ENCODE measurements at places on chromosomes 4 and X. TPM values are rescaled to one million over a fixed set of nuclear protein-coding genes. Genes with fewer than 3 reads are reported as not detected.

Gene WDR45
- 52.3 TPM for total RNA-seq

DNA sequence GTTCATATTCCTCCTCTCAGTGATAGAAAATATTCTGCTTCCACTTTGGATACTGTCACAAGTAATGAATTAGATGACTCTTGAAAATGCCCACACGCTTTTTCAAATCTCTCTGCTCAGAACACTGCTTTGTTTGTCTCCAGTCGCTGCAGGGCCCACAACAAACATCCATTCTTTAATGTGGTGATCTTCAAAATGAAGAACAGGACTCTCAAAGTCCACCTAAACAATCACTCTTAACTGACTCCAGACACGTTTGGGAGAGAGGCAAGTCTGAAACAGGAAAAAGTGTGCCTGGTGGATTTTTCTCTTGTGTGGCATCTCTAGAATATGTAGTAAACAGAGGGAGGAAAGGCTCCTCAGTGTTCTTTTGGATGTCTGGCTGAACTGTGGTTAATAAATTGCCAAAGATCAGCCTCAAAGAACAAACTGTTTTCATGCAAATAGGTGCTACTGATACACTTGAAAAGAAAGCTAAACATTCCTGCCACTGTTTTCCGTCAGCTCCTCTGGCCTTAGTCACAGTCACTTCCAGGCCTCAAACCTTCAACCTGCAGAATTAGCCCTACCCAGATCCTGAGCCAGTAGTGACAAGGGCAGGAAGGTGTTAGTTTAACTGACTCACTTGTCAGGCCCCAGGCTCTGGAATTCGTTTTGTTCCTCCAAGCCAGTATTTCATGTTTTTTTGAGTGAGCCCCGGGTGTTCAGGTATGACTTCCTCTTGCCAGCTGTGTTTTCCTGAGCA, 259.6 kb upstream of the GPC4 start:
- DNase-seq = no peak

GRCh38 chrX:46770000-46770816, 11.3 kb upstream of the SLC9A7 start:
- no peak for DNase-seq

Gene GALNT7
- 5.8 TPM for total RNA-seq

- DNase-seq = no peak
Measured at GRCh38 chr4:100985576-100985975, 361.8 kb downstream of the PPP3CA start.

- no peak for DNase-seq
Measured at GRCh38 chrX:50430917-50431575, 39.6 kb downstream of the DGKK start.

- DNase-seq = no peak
Measured at GRCh38 chr4:128286474-128287058, 1.0 kb downstream of the PGRMC2 start.

DNA sequence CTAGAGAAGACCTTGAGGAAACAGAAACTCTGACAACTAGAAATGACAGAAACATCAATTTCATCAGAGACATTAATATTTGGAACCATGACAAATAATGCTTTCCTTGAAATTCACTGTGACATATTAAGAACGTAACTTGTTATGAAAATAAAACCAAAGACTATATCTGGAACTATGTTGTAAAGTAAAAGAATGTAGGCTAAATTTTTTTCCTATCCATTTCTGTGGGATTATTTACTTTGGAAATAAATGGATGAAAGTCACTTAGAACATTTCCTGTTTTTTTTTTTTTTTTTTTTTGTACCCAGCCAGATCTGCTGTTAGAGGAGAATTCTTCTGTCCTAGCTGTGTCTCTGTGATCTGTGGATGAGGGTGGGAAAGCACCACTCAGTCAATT, 255.9 kb downstream of the SPRY1 start:
- no peak for DNase-seq

DNA sequence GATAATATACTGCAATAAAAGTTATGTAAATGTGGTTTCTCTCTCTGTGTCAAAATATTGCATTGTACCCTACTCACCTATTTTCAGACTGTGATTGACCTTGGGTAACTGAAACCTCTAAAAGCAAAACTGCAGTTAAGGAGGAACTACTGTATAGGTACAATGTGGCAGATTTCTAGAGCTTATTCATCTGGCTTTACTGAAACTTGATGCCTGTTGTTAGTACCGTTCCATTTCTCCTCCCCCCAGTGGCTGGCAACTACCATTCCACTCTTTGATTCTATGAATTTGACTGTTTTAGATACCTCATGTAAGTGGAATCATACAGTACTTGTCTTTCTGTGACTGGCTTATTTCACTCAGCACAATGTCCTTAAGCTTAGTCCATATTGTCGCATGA, 61.9 kb downstream of the HOPX start:
- DNase-seq = no peak

DNA sequence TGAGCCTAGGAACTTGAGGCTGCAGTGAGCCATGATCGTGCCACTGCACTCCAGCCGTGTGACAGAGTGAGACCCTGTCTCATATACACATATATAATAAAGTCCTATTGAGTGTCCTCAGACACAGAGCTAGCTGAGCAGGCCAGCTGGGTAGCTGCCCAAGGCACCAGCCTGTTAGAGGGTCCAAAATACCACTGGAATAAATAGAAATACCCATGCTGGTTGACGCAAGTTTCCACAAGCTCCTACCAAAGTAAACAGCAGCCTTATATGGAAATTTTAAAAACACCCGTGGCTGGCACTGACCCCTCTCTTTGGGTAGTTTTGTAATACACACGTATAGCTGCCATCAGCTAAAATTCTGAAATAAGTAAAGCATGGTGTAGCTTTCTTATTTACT, 348.6 kb downstream of the BCOR start:
- DNase-seq = no peak

GRCh38 chrX:152861116-152861515, 30.3 kb downstream of the NSDHL start:
- DNase-seq = no peak

Gene FAM133A
- total RNA-seq = 0.06 TPM

DNA sequence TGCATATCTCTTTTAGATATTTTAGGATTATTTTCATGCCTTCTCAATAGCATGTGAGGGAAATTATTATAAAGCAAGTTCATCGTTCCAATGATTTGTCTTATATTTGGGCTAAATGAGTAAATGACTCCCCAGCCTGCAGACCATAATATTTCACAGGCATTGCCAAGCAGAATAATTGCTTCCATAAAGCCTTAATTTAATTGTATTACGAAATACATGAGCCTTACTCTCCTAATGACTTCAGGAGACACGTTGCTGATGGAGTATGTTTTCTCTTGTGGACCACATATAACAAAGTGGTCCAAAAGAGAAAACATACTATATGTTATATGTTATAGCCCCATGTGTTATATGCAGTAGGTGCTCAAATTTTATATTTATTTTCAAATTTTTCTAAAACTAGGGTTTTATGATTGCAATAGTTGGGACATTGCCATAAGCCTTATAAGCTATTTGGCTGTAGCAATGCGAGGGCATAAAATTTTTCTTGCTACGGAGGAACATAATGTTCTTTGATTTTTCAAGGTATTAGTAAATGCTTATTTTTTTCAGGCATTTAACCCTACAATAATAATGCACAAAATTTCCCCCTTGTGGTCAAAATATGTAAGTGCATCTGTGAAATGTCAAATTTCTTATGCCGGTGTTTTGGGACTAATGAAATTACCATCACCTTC, 26.2 kb upstream of the TMPRSS11D start:
- DNase-seq = no peak

DNA sequence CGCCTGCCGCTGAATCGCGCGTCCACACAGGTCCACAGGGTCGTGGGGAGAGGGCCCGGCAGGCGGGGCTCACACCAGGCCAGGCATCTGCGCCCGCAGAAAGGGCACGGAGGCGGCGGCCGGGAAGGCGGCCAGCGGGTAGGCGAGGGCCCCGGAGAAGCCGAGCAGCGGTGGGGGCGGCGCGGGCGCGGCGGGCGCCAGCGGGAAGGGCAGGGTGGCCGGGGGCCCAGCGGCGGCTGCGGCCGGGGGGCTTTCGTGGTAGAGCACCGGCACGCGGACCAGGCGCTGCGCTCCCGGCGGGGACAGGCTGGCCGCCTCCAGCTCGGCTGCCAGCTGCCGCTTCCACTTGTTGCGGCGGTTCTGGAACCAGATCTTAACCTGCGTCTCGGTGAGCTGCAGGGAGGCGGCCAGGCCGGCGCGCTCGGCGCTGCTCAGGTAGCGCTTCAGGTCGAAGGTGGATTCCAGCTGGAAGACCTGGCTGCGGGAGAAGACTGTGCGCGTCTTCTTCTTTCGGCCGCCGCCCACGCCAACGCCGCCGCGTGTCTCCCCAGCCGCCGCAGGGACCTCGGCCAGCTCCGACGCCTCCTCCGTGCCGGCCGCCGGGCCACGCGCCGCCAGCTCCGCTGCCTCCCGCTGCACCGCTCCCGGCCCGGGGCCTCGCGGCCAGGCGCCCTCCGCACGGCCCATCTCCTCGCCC, 3.9 kb downstream of the HMX1 start:
- no peak for DNase-seq

DNA sequence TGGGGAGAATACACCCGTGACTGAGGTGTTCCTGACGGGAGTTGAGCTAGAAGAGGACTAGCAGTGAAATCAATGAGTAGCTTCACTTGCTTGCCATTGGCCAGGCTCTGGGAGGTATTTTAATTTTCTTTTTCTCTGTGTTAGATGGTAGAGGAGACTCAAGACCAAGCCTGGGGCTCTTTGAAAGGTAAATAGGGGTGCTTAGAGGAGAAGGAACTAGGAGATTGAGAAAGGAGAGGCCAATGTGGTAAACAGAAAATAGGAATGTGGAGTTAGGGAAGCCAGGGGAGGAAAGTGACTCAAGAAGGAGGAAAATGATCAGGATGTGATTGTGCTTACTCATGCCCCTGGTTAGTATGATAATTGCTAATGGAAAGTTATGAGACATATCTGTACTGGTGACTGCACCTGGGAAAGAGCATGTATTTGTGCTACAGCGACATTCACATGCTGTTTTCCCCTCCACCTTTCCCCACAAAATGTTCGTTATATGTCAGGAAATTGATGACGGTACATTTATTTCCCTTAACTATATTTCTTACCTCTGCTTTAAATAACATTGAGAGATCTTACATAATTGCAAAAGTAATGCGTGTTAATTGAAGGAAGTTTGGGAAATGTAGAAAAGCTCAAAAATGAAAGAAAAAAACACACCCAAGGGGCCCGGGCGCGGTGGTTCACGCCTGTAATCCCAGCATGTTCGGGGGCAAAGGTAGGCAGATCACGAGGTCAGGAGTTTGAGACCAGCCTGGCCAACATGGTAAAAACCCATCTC, 16.9 kb upstream of the LRBA start:
- DNase-seq = no peak

GRCh38 chr4:173769568-173769967, 239.5 kb upstream of the HAND2 start:
- no peak for DNase-seq

DNA sequence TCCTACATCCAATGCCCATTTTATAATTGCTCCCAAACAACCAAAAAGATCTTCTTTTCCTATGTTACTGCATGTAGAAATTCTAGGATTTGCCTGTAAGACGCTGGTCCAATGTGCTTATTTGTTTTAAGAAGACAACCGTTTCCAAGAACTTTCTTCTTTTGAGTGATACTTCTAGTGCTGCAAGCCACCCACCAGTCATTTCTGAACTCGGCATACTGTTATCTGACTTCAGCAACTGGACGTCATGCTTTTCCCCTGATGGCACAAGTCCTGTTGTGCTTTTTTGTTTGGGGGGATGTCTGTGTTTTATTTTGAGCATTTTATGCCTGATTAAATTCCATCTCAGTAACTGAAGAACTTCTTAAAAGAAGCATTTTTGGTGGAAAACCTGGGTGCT, 16.0 kb upstream of the RAP1GDS1 start:
- DNase-seq = no peak

DNA sequence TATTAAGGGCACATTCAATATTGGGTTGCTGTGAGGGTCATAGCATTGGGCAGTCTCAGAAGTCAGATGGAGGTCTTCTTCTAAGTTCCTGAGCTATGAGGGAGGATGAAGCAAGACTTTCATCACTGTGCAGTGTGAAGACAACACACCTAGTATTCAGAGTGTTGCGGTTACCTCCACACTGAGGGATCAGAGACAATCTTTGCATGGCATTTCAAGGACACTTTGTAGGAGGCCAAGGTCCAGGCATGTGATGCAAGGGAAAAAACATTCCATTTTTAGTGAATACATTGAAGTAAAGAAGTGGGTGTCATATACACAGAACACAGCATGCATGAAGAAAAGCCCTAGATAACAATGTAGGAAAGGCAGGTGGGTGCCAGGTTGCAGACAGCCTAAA, 481.2 kb upstream of the DIPK2B start:
- no peak for DNase-seq

Gene KLB
- 5.0 TPM for total RNA-seq

DNA sequence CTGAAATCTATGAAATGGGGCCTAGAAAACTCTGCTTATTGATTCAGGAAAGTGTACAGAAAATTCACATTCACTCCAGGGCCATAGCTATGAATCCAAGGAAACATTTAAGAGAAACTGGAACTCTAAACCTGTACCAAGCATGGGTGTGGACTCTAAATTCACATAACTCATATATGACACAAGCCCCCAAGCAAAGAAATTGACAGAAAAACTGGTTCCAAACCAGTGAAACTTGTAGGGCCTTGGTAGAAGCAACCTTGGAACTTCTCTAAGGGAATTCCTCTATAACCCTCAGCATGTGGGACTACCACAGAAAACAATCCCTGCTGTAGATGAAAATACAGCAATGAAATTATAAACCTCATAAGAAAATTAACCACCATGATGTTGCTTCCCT, 106.6 kb upstream of the NRK start:
- no peak for DNase-seq

DNA sequence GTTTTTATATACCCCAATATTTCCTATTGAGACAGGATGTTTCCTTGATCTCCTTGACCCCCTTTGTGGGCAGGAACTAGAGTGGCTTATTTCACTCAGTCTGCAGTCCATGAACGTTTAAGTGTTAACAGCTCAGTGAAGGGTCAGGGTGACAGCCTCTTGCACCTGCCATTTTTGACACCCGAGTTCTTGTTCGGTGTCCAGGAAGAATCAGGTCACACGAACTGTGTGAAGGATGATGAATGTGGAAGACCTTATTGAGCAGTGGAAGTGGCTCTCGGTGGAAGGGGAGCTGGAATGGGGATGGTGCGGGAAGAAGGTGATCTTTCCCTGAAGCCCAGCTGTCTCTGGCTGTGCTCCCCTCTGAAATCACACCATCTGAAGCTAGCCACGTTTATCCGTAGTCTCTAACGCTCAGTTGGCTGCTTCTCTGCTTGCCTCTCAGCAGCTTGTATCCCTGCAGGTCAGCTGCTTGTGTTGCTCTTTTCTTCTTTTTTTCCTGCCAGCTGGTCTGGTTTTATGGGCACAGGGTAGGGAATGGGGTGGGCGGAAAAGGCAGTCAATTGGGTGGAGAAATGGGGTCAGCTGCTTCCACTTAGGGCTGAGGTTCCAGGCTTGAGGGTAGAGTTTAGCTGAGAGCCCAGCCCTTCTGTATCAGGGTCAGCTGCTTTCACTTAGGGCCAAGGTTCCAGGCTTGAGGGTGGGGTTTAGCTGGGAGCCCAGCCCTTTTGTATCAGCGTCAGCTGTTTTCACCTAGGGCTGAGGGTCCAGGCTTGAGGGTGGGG, 29.0 kb upstream of the CCNG2 start:
- DNase-seq = no peak

GRCh38 chrX:121781991-121782390, 734.6 kb downstream of the GLUD2 start:
- no peak for DNase-seq

Gene SPANXC
- not detected for total RNA-seq
